GDM1 (cell line): ENCODE measurements at places on chromosomes 2 and 18.

- DNase-seq: no peak
Measured at GRCh38 chr2:231683292-231684235, 24.8 kb upstream of the PTMA start.

DNA sequence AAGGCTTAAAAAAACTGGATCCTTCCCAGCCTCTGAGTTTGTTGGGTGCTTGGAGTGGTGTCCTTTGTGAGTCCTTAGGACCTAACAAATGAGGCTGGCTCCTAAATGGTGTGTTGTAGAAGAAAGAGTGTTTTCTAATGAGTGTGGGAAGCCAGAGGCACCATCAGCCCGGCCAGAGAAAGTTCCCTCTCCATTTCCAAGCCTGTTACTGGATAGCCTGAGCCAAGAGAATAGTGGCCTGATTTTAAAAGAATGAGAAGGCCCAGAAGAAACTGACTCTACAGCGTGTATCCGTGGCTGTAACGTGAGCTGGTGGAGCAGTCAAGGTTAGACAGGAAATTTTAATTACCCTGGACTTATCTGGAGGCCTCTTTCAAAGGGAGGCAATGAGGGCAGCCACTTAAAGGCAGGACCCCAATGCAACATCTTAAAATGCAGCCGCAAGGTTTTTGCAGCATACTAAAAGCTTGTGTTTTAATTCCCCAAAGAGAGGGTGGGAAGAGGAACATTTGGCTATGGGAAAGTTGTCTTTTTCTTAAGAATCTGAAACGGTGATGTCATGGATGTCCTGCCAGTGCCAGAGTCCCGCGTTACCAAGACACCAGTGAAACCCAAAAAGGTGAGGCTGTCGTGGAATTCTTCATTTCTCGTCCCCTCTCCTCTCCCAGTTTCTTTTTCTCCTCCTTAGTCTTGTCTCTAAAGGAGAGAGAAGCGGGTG, 4.6 kb downstream of the EFHD1 start:
- no peak for DNase-seq

DNA sequence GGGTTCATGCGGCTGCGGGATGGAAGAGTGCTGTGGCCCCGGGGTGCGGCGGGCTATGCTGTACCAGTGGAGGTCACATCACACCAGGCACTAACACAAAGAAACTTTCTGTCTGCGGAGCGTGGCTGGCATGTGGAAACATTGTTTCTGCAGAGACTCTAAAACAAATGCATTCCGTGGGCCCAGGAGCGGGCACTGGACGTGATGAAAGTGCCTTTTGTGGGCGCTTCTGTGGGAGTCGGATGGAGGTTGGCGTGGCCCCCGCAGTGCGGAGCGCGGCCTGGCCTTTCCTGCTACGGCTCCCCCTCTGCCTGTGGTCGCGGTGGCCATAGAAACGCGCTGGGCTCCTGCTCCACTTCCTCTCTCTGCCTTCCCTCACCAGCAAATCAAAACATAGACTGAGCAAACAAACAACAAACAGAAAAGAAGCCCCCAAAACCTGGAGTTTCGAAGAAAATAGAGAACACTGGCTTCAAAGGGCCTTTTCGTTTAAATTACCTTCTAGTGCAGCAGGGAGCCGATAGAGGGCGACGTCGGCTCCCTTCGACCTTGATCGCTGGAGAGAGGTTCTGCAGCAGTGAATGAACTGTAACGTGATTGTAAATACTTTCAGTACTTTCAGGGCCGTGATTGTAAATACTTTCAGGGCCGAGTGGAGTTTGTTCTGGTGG, 51.4 kb downstream of the KIF5C start:
- peak; percentile 2 for DNase-seq

DNA sequence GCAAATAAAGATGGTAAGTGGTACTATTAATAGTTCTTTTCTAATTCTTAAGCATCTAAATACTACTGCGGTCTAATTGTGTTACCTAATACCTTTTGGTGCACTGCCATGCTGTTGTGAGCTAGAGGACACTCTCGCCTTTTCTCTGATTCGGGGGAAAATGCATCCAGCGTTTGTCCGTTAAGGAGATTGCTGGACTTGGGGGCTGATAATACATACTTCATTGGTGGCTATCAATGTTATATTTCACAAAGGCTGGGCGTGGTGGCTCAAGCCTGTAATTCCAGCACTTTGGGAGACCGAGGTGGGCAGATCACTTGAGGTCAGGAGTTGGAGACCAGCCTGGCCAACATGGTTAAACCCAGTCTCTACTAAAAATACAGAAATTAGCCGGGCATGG, 141.7 kb upstream of the TWIST2 start:
- DNase-seq: no peak

GRCh38 chr2:186485576-186485870, 537 bp upstream of the ZC3H15 start:
- no peak for DNase-seq

GRCh38 chr2:96146153-96146880, 1.1 kb upstream of the DUSP2 start:
- DNase-seq: peak; percentile 70

GRCh38 chr2:47096451-47096850, 58.7 kb downstream of the STPG4 start:
- no peak for DNase-seq

- no peak for DNase-seq
Measured at GRCh38 chr18:13363359-13363758, 144.8 kb downstream of the LDLRAD4 start.

DNA sequence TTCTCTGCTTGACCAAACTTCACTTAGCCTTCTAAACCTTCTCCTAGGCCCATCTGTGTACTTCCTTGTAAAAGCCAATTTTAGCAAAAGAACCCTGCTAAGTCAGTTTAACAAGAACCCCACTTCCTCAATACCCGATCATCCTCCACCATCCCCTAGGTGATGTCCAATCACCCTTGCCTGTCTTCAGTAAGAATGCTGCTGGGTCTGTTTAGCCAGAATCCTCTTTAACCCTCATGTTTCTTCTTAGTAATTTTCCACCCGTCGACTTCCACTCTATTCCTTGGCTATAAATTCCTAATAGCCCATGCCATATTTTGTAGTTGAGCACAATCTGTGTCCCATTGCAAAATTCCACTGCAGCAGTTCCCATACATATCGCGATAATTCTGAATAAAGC, 780.0 kb upstream of the RAB6C start:
- DNase-seq: no peak

GRCh38 chr2:130846686-130847375, 10.1 kb downstream of the ARHGEF4 start:
- DNase-seq: no peak

GRCh38 chr2:37350034-37350433, 5.6 kb downstream of the QPCT start:
- DNase-seq: no peak

DNA sequence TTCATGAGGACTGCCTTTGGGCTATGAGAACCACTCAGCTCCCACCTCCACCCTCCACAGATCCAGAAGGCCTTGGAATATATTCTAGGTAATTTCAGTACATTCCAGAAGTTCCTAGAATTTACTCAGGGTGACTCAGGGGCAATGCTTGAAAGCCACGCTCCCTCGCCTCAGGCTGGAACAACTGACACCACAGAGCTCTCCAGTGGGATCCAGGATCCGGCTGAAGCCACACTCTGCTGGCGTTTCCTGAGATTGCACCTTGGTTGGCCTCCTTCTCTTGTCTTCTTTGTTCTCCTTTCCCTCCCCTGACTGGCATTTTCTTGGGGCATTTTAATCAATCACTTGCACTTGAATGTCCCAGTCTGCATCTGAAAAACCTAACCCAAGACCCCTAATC, 92.6 kb upstream of the KCNE4 start:
- no peak for DNase-seq

DNA sequence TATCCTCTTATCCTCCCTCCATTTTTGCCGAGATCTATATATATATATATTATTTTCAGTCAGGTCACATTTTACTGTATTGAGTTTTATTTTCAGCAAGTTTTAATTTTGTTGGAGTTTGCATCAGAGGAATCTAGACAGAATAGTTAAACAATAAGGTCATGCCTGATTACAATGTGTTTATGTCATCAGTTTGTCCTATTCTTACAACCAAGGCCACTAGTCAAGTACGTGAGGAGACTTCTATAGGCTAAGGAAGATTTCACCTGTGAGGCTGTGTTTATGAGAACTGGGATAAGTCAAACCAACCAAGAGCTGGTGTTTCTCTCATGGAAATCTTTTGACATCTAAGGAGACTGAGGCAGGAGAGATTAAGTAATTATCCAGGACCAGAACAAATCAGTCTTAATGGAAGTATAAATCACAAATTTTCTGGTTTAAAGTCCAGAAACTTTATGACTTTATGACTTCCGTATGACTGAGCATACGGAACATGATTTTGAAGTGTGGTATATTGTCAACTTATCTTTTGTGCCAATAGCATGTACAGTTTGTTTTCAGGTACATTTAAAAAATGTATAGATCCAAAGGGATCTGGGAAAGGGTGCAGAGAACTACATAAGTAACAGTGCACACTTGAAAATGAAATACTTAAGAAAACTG, 100.0 kb upstream of the DTNA start:
- no peak for DNase-seq

GRCh38 chr2:11495844-11496681, 30.1 kb upstream of the E2F6 start:
- no peak for DNase-seq

DNA sequence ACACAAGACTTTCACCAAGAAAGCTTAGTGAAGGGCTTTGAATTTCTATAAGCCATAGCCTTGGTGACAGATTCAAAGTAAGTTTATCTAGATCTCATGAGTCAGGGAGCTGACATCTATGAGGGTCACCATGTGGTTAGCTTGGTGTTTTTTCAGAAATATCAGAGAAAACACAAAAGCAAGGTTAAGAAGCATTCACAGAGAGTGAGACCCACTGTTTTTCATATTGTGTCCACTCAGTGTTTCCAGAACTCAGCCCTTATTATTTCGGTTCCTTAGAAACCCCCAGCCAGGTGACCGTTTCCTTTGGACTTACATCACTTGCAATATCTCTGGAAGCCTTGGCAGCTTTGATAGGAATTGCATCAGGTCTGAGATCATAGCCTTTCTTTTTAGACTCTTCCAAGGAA, 76.6 kb downstream of the NEB start:
- no peak for DNase-seq

- DNase-seq: no peak
Measured at GRCh38 chr2:241542278-241542605, 16.3 kb upstream of the BOK start.

GRCh38 chr2:33002863-33003262, 56.1 kb downstream of the LTBP1 start:
- no peak for DNase-seq

- DNase-seq: no peak
Measured at GRCh38 chr2:225020168-225020849, 22.0 kb downstream of the DOCK10 start.

DNA sequence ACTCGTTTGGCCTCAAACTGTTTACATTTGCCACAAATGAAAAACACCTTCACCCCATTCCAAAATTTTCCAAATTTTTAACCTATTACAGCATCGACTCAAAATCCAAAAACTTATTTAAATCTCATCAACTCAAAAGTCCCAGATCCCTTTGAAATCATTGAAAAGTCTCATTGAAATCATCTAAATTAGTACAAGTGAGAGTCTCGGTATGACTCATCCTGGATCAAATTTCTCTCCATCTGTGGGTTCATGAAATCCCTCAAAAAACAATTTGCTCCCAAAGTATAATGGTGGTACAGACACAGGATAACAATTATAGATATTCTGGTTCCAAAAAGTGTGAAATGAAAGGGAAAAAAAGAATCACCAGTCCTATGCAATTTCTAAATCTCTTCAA, 65.1 kb downstream of the LRP1B start:
- no peak for DNase-seq

DNA sequence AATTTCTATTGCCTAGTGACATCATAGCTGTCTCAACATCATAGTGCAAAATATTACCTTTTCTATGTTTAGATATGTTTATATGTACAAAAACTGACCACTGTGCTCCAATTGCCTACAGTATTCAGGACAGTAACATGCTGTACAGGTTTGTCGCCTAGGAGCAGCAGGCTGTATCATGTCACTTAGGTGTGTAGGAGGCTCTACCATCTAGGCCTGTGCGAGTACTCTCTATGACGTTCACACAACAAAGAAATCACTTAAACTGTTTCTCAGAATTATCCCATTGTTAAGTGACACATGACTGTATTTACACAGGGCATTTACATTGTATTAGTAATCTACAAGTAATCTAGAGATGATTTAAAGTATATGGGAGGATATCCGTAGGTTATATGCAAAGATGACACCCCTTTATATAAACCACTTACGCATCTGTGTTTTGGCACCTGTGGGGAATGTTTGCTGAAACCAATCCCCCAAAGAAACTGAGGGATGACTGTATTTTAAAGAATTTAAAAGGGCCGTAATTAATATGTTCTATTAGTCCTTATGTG, 24.7 kb downstream of the IL1R2 start:
- no peak for DNase-seq

DNA sequence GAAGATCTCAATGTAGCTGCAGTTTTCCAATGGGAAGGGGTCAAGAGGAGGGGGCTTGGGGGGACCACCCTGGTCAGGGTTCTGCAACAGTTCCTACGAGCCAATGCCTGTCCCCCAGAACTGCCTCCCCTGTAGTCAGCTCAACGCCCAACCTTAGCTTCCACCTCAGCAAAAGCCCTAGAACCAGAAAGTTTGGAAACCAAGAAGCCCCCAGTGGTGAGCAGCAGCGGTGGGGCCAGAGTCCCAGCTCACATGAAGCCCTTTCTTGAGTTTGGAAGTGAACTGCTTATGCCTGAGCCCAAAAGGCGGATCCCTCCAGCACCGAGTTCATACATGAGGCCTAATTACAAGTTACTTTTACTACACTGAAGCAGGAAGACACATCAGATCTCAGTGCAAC, 162.4 kb downstream of the HDAC4 start:
- no peak for DNase-seq

GRCh38 chr2:230593765-230594164, 118.9 kb upstream of the CAB39 start:
- no peak for DNase-seq

- no peak for DNase-seq
Measured at GRCh38 chr2:28428486-28428885, 35.8 kb downstream of the FOSL2 start.

- DNase-seq: no peak
Measured at GRCh38 chr2:227510620-227510958, 38.6 kb downstream of the AGFG1 start.

GRCh38 chr18:5912566-5912965, 17.2 kb upstream of the TMEM200C start:
- DNase-seq: no peak

DNA sequence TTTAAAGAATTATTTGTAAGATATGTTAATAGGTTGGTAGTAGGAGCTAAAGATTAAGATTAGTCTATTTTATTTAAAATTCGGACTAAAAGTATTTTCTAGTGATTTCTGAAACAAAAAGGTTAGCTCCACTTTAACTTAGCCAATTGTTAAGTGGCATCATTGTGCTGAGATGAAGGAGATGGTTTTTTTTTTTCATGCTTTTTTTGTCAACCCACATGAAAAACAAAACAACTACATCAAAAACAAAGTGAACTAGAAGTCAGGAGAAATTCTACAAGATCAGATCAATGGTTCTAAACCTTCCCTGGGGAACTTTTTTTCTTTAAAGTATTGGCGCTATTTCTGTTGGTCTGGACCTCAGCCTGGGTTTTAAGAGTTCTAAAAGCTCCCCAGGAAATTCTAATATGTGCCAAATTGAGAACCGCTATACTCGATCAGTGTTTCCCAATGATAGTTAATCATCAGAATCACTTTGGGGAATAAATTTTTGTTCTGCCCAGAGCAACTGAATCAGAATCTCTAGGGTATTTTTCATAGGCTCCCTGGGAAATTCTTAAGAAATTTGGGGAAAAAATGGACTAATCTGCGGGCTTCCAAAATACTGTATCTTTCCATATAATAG, 2.3 kb downstream of the ZC3H6 start:
- DNase-seq: no peak

- no peak for DNase-seq
Measured at GRCh38 chr2:174240097-174240496, 8.2 kb downstream of the OLA1 start.

- no peak for DNase-seq
Measured at GRCh38 chr2:85838641-85839040, 50.1 kb downstream of the ST3GAL5 start.
